ENCODE measurements at places on chromosomes 5 and 9. TPM values are rescaled to one million over a fixed set of nuclear protein-coding genes. Genes with fewer than 3 reads are reported as not detected.
A peak's percentile ranks its signal among the peaks of the same experiment; 100 is the strongest.

Gene FBN2
- 0.26 TPM for total RNA-seq

Gene SPTAN1
- total RNA-seq: 119 TPM

Gene DTWD2
- 29.7 TPM for total RNA-seq

Gene HMGXB3
- total RNA-seq: 43.5 TPM

GRCh38 chr5:8098081-8098480 lies 229.1 kb downstream of the MTRR start:
- no peak overlapping the region for H3K27ac ChIP-seq
- no peaks in the 10 kb centered on the region for H3K27me3 ChIP-seq
- no peak for DNase-seq
- H3K4me1 ChIP-seq: no peaks in the 10 kb centered on the region

GRCh38 chr5:141848744-141849414 lies 29.3 kb downstream of the PCDH1 start:
- peaks cover 21% of the 10 kb centered on the region for H3K4me1 ChIP-seq
- H3K4me3 ChIP-seq: peak overlapping the region; percentile 39
- H3K27ac ChIP-seq: peak overlapping the region; percentile 96
- DNase-seq: peak; percentile 83
- H3K27me3 ChIP-seq: no peaks in the 10 kb centered on the region
- no peaks in the 10 kb centered on the region for H3K36me3 ChIP-seq

- H3K27ac ChIP-seq: no peak overlapping the region
- H3K36me3 ChIP-seq: no peaks in the 10 kb centered on the region
- H3K4me3 ChIP-seq: no peak overlapping the region
- no peaks in the 10 kb centered on the region for H3K4me1 ChIP-seq
- DNase-seq: no peak
Observed at GRCh38 chr5:164244-164643, 27.1 kb upstream of the LRRC14B start.

DNA sequence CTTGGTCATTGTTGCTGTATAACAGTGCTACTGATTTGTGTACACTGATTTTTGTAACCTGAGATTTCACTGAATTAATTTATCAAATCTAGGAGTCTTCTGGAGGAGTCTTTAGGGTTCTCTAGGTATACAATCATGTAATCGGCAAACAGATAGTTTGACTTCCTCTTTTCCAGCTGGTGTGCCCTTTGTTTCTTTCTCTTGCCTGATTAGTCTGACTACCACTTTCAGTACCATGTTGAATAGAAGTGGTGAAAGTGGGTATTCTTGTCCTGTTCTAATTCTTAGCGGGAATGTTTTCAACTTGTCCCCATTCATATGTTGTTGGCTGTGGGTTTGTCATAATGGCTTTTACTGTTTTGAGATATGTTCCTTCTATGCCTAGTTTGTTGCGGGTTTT lies 24.7 kb upstream of the RANBP6 start:
- DNase-seq: no peak
- H3K27ac ChIP-seq: no peak overlapping the region
- H3K4me3 ChIP-seq: no peak overlapping the region
- no peaks in the 10 kb centered on the region for H3K27me3 ChIP-seq

- H3K4me1 ChIP-seq: no peaks in the 10 kb centered on the region
- no peaks in the 10 kb centered on the region for H3K27me3 ChIP-seq
- no peak for DNase-seq
Observed at GRCh38 chr9:7073706-7074105, 315.9 kb downstream of the KDM4C start.
